CD4-positive, alpha-beta T cell (primary cell): ENCODE measurements at places on chromosomes 2 and 18.

GRCh38 chr2:163768881-163769695, 33.3 kb upstream of the FIGN start:
- H3K27me3 ChIP-seq, result no peaks in the 10 kb centered on the region
- no peak for DNase-seq
- H3K4me1 ChIP-seq, result no peaks in the 10 kb centered on the region
- H3K27ac ChIP-seq, result no peak overlapping the region

- H3K4me1 ChIP-seq, result no peaks in the 10 kb centered on the region
- H3K27me3 ChIP-seq, result no peaks in the 10 kb centered on the region
- H3K4me3 ChIP-seq, result no peak overlapping the region
- no peak for DNase-seq
Measured at GRCh38 chr2:234836271-234836670, 115.5 kb upstream of the SH3BP4 start.

- no peaks in the 10 kb centered on the region for H3K27me3 ChIP-seq
- H3K4me3 ChIP-seq, result no peak overlapping the region
- no peaks in the 10 kb centered on the region for H3K4me1 ChIP-seq
- no peak overlapping the region for H3K27ac ChIP-seq
- no peak for DNase-seq
Measured at GRCh38 chr2:142175813-142176338, 45.1 kb upstream of the LRP1B start.

GRCh38 chr2:47360927-47361326, 42.0 kb upstream of the MSH2 start:
- no peaks in the 10 kb centered on the region for H3K27me3 ChIP-seq
- H3K4me1 ChIP-seq, result no peaks in the 10 kb centered on the region
- DNase-seq, result no peak
- no peak overlapping the region for H3K4me3 ChIP-seq

DNA sequence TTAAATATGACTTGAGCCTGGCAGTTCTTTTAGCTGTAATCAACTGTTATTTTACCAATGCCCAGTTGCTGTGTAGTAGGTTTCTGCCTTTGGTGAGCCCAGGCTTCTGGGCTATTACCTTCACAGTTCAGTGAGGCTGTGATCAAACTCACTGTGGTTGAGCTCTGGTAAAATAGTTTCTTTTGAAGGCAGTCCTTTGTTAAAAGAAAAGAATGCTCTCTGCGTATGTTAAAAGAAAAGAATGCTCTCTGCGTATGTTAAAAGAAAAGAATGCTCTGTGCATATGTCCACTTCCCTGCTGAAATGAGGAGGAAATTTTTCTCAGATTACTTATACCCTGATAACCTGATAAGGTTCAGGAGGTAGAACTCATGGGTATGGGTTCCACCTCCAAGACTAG, 244.3 kb downstream of the RNF144A start:
- no peak for DNase-seq
- H3K27ac ChIP-seq, result no peak overlapping the region
- H3K36me3 ChIP-seq, result no peaks in the 10 kb centered on the region
- no peaks in the 10 kb centered on the region for H3K4me1 ChIP-seq
- no peak overlapping the region for H3K4me3 ChIP-seq
- H3K27me3 ChIP-seq, result no peaks in the 10 kb centered on the region

DNA sequence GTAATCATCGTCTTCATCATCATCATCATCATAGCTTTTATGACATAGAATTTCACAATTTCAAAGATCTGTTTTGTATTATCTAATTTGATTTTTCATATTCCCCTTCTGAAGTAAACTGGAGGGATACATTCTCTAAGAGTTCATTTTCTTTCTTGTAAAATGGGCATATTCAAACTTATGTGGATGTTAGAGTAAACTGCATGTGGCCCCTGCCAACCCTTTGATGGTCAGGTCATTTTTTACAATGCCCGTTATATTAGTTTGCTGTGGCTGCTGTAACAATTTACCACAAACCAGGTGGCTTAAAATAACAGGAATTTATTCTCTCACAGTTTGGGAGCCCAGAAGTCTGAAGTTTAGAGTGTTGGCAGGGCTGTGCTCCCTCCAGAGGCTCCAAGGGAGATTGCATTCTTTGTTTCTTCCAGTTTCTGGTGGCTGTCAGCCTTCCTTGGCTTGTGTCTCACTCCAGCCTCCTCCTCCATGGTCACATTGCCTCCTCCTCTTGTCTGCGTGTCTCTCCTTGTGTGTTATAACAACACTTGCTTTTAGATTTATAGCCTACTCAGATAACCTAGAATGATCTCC, 127.5 kb upstream of the MMADHC start:
- H3K4me1 ChIP-seq, result no peaks in the 10 kb centered on the region
- DNase-seq, result no peak
- no peak overlapping the region for H3K4me3 ChIP-seq
- H3K36me3 ChIP-seq, result no peaks in the 10 kb centered on the region
- H3K27ac ChIP-seq, result no peak overlapping the region

DNA sequence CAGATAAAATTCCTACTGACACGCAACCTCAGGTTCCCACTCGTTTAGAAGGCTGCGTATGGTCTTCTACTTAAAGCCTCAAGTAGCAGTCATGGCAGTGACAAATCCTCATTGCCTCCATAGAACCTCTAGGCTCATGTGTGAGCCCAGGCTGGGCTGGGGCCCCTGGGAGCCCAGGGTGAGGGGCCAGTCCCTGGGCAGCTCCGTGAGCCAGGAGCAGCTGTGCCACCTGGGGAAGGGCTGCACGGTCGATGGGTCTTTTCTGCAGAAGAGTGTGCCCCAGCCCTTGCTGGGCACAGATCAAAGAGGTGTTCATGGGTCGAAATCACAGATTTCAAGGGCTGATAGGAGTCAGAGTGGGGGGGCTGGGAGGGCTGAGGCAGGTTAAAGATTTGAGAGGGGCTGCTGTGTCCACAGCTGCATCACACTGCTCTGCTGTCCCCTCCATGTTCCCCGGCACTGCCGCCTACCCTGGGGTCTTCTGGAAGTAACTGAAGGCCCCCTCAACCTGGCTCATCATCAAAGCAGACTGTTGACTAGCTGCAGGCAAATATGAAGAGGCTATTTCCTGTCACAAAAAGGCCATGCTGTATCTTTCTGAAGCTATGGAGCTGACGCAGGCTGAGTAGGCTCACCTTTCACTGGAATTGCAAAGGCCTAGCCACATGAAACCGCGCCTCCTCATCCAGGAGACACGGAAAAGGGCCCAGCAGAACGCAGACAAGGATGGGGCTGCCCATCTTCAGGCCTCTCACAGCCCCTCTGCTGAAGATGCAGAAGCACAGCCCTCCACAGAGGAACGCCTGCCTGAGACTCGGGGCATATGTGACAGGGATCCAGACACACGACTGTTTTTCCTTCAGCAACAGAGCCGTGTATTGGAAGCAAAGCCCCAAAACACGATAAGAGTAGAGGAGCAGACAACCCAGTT, 35.7 kb upstream of the ALPP start:
- no peak overlapping the region for H3K4me3 ChIP-seq
- no peaks in the 10 kb centered on the region for H3K27me3 ChIP-seq
- no peak for DNase-seq
- H3K36me3 ChIP-seq, result no peaks in the 10 kb centered on the region
- no peaks in the 10 kb centered on the region for H3K4me1 ChIP-seq

- peaks cover 2% of the 10 kb centered on the region for H3K27me3 ChIP-seq
- H3K36me3 ChIP-seq, result no peaks in the 10 kb centered on the region
- no peak overlapping the region for H3K27ac ChIP-seq
Measured at GRCh38 chr18:49020621-49021021, 69.9 kb upstream of the SMAD7 start.

GRCh38 chr2:9536504-9536903, 19.1 kb downstream of the ADAM17 start:
- DNase-seq, result no peak
- H3K27me3 ChIP-seq, result no peaks in the 10 kb centered on the region
- no peak overlapping the region for H3K27ac ChIP-seq
- peaks cover 49% of the 10 kb centered on the region for H3K36me3 ChIP-seq
- H3K4me1 ChIP-seq, result no peaks in the 10 kb centered on the region
- no peak overlapping the region for H3K4me3 ChIP-seq

DNA sequence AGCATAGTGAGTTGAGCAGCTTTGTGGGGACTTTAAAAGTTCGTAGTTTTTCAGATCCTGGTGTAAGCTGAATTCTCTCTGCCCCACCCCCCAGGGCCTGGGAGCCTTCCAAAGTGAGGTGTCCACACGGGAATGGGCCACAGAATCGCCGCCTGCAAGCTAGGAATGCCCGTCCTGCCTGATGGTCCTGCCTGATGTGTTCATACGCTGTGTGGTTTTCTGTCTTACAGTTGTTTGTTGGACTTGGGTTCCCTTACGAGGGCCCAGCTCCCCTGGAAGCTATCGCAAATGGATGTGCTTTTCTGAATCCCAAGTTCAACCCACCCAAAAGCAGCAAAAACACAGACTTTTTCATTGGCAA, 158.7 kb downstream of the MGAT5 start:
- no peak for DNase-seq
- H3K36me3 ChIP-seq, result peaks cover 26% of the 10 kb centered on the region
- H3K4me3 ChIP-seq, result no peak overlapping the region

DNA sequence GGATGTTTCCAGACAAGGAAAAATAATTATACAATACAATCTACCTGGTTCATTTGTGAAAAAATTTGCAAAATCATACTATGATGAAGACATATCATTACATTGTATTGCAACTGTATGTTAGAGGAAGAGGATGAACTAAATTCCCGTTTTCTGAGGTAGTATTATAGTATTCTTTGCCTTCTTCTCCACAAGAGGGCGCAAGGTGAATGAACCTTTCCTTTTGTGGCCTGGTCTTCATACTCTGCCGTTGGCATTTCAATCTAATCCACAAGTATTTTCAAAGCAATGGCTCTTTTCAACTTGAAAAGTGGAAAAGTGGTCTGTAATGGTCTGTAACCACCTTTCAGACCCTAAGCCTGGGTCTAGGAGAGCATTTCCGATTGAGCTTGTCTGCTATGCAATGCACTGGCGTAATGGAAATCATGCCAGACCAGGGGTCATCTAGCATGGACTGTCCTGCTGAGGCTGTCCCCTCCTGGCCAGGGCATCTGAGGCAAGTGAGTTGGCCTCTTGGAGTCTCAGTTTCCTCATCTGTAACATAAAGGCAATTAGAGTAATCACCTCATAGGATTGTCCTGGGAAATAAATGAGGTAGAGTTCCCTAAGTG, 30.8 kb upstream of the ZNF396 start:
- H3K36me3 ChIP-seq, result no peaks in the 10 kb centered on the region
- peaks cover 6% of the 10 kb centered on the region for H3K4me1 ChIP-seq
- H3K27ac ChIP-seq, result no peak overlapping the region
- no peak for DNase-seq
- no peaks in the 10 kb centered on the region for H3K27me3 ChIP-seq
- H3K4me3 ChIP-seq, result no peak overlapping the region

- no peak overlapping the region for H3K27ac ChIP-seq
- no peaks in the 10 kb centered on the region for H3K36me3 ChIP-seq
- H3K4me3 ChIP-seq, result no peak overlapping the region
- DNase-seq, result no peak
- no peaks in the 10 kb centered on the region for H3K4me1 ChIP-seq
Measured at GRCh38 chr18:3392467-3392855, 57.5 kb upstream of the TGIF1 start.

DNA sequence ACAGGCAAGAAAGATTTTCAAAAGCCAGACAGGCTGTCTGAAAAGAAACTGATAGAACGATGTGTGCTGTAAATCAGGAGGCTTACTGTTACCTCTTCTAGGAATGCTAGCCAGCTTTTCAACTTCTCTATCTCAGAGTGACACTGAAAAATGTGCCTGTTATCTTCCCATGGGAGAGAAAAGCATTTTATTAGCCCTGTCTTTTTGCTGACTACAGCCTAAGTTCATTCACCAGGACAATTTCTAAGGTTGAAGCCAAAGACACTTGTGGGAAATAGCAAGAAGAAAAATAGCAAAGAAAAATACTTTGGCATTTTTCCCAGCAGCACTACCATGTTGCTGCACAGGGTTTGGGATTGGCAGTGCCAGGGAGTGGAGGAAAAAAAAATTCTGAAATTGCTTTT, 34.0 kb downstream of the ABCB11 start:
- DNase-seq, result no peak
- H3K36me3 ChIP-seq, result no peaks in the 10 kb centered on the region
- H3K4me1 ChIP-seq, result no peaks in the 10 kb centered on the region
- no peak overlapping the region for H3K4me3 ChIP-seq
- H3K27me3 ChIP-seq, result no peaks in the 10 kb centered on the region

GRCh38 chr2:64610316-64610855, 43.3 kb downstream of the SERTAD2 start:
- peaks cover 41% of the 10 kb centered on the region for H3K4me1 ChIP-seq
- no peak for DNase-seq
- no peak overlapping the region for H3K27ac ChIP-seq
- H3K4me3 ChIP-seq, result no peak overlapping the region
- H3K36me3 ChIP-seq, result no peaks in the 10 kb centered on the region

DNA sequence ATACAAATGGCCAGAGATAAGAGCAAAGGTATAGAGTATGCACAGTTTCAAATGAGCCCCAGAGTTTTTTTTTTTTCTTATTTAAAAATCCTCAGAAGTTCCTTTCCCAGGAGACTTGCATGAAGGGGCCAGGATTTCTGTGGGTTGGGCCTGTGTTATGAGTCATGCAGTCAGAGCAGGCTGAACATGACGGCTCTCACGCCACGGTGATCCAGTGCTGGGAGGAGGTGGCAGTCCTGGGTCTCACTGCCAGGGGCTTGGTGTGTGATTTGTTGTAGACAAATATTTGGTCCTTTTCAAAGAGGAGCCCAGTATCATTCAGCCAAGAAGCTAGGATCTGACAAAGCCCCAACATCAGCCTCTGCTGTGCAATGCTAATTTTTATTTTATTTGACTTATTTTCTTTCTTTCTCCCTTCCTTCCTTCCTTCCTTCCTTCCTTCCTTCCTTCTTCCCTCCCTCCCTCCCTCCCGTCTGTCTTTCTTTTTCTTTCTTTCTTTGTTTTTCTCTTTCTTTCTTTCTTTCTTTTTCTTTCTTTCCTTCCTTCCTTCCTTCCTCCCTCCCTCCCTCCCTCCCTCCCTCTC, 10.4 kb upstream of the KCNE4 start:
- DNase-seq, result no peak
- H3K4me3 ChIP-seq, result no peak overlapping the region
- H3K4me1 ChIP-seq, result no peaks in the 10 kb centered on the region
- H3K27me3 ChIP-seq, result no peaks in the 10 kb centered on the region
- no peak overlapping the region for H3K27ac ChIP-seq
- no peaks in the 10 kb centered on the region for H3K36me3 ChIP-seq

DNA sequence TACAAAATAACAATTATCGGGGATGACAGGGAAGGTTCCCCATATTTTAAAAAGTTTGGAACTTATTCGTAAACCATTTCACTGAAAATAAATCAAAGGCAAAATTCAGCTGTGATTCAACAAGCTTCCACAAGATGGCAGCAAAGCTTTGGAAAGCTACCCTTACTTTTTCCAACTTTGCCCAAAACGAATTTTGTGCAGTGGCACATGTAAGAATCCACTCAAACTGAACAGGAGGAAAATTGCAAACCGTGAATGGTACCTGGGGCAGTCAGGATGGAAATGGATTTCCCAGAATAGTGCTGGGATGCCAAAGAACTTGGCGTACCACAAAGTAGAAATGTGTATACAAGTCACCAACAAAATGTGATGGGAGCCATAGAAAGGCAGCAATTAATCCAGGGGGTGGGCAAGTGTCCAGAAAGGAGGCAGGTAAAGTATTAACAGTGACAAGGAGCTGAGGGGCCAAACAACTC, 10.7 kb downstream of the RPL31 start:
- no peaks in the 10 kb centered on the region for H3K27me3 ChIP-seq
- no peak overlapping the region for H3K27ac ChIP-seq
- no peaks in the 10 kb centered on the region for H3K4me1 ChIP-seq
- H3K4me3 ChIP-seq, result no peak overlapping the region
